ENCODE measurements at places on chromosomes 1 and 21.

DNA sequence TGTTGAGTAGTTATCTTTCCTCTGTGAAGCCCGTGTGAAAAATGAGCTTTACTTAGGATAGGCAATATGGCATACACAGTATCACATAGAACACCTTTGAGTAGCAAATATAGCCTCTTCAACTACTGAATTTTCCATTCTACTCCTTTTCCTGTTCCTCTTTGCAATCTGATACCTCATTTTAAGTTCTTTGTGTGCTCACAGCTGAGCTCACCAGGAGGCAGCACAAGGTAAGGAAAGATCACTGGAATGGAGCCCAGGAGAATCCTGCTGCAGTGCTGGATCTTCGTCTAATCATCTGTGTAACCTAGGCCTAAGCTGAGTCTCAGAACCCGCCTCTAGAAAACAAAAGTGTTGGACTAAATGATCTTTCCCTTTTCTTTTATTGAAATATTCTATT, 171.0 kb downstream of the LRRC40 start:
- peak; percentile 35 for DNase-seq

DNA sequence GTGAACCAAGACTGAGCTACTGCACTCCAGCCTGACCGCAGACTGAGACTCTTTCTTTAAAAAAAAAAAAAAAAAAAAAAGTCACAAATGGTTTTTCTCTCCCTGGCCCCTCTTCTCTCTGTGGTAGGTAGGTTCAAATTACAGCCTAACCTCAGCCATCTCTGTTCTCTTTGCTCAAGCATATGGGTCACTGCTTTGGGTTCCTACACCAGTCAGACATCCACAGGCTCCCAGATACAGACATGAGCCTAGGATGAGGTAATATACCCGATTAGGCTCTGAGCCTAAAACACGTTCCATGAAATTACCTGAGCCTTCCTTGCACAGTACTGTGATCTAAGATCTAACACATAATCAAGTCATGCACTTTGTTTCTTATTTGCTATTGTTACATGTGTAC, 90.5 kb upstream of the JAK1 start:
- DNase-seq, result no peak

GRCh38 chr1:83131692-83131955, 867.3 kb downstream of the TTLL7 start:
- DNase-seq, result no peak

DNA sequence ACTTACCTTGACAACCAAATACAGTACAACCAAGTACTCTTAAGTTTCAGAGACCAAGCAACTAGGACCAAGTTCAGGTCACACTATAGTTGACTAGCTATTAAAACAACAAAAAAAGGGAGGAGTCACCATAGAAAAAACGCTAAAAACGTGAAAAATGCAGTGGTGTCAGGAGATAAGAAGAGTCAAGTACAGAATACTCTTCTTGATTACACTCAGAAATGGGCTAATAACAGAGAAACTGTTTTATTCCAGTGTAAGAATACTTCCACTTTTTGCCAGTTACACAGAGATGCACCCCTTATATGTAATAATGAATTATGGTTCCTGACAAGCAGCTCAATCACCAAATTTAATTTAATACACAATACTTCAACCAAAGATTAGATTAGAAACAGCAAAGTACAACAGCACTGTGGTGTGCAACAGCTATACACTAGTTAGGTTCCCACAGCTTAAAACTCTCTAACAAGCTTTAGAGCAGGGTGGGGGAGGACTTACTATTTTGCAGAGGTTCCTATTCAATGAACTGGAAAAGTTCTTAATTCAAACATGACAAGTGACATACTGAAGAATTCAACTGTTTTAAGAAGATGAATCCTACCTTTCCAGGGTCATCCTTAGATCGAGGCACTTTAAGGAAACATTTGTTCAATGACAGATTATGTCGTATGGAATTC, 70.4 kb downstream of the FOXJ3 start:
- no peak for DNase-seq

DNA sequence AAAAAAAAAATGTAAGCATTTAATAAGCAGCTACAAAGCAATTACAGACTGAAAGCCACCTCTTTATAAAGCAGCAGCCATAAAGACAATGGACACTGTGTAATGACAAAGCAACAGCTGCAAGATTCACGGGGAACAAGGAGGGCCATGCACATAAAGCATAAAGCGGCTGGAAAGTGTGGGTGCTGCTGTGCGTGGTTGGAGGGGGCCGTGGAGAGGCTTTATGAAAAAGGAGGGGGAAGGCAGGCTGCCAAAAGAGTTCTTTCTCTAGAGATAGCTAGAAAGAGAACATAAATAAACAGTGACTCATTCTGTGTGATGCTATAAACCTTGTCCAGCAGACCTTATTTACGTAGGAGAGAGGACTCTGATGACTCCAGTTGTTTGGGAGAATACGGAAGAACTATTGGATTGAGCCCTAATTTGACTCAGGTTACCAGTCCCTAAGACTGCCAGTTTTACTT, 49.3 kb downstream of the ADAMTS1 start:
- peak; percentile 3 for DNase-seq
